ENCODE measurements at places on chromosomes 13 and 19.

- DNase-seq: no peak
Observed at GRCh38 chr13:69280399-69280798, 827.2 kb upstream of the ATXN8OS start.

DNA sequence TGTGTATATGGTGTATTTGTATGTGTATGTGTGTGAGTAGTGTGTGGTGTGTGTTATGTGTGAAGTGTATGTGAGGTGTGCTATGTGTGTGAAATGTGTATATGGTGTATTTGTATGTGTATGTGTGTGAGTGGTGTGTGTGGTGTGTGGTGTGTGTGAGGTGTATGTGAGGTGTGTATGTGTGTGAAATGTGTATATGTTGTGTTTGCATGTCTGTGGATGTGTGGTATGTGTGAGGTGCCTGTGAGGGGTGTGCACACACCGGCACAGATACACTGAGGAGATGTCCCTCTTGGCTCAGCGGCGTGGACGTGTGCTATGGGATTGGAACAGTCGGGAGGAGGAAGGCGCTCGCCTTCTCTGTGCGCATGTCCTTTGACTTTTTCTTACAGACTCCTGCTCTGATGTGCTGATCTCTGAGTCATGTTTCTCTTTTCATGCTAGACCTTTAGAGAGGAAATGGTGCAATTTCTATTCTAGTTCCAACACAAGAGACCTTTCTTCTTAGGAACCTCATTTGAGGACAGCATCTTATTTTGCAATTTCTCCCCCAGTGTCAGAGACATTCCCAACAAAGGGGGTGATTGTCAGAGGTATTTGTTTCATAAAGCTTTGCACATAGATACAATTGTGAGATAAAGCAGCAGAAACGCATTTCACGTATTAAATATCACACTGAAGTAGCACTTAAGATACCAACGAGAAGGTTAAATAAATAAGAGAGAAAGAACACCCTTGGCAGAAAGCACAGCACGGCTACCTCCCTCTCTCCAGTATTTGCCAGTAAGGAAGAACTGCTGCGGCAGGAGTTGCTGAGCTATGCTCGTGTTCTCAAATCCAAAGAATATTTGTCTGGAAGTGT is 11.3 kb upstream of the TNFRSF19 start:
- peak; percentile 91 for DNase-seq

DNA sequence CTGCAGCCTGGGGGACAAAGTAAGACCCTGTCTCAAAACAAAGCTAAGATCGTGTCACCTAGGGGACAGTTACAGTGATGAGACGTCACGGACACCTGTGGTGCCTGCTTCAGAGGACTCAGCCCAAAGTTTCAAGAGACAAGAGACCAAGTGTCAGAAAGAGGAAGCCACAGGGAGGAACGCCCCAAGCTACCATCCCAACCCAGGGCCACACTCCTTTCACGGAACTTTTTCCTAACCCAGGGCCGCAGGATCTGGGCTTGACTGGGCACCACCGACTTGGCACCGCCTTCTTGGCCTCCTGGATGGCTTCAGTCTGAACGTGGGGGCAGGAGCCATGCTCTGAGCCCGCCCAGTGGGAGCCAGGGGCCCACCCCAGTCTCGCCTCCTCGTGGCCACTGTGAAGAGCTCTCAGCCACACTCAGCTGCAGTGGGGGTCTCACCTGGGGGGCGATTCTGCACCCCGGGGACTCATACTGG is 8.5 kb downstream of the MOB3A start:
- no peak for DNase-seq

DNA sequence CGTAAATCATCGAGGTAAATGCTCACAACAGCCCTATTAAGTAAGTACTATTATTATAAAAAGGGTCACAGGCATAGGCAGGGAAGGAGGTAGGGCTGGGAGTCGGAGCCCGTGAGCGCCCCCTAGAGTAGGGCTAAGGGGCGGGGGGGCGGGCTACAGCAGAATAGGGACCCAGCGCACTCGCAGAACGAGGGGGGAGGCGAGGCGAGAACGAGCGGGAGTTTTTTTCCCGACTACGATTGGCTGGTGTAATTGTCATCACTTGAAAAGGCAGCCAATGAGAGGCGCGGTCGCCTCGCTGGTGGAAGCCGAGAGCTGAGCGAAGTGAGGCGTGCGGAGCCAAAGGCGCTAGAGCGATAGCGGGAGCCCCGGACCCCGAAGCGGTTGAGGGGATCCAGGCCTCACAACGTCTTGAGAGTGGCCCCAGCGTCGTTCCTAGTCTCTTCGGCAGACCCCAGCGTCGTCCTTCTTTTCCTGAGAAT is 24.2 kb downstream of the KEAP1 start:
- no peak for DNase-seq

All from SIG-M5 (cell line).